Activated gamma-delta T cell treated with Interleukin-2 at 50 U/mL for 16 hours (primary cell): ENCODE measurements at places on chromosomes 1 and 21.

DNA sequence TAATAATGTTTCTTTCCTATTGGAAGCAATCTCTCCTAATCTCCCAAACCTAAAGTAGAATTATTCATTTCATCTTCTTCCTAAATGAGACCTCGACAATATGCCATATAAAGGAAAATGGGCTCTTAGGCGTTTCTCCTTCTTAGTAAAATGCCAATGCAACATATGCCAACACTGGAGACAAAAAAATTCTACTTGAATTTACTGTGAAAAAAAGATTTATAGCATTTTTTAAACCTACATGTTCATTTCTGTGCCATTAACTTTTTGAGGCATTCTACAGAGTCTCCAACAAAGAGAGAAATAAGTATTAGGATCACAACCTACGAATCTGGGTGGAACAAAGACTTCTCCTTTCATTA, 1.3 kb downstream of the WDR47 start:
- no peak for DNase-seq

GRCh38 chr1:10539411-10540043, 64.8 kb downstream of the PEX14 start:
- DNase-seq = no peak

- no peak for DNase-seq
Observed at GRCh38 chr1:201714542-201715329, 114.2 kb upstream of the IPO9 start.

- DNase-seq = no peak
Observed at GRCh38 chr1:72693376-72693775, 411.0 kb upstream of the NEGR1 start.

DNA sequence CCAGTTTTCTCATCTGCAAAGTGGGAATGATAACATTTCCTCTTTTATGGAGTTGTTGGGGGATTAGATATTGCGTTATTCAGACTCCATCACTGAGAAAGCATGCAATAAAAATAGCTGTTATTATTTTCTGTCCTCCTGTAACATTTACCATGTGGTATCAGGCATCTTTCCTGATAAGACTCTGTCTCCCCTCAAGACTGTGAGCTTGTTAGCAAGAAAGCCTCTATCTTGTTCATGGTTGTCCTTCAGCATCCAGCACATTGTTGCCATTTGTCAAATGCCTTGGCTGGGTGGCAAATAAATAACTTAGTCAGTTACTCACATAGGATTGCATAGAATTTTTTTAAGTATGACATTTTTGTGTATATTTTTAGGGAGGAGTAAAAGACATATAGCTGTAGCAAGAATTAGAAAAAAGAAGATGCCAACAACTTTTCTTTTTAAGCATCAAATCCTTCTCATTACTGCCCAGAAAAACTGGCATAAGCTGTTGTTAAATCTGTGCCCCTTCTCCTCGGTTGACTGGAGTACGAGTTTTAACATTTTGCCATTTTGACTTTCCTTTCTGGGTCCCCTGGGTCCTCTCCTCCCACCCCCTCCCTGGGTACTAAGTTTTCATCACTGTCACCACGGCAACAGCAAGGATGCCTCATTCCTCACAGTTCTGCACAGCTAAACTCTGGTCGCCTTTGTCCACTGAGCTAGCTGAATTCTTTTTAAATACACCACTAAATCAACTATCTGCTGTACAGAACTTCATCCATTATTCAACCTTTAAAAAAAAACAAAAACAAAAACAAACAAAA, 1.0 kb upstream of the JAM2 start:
- no peak for DNase-seq

- no peak for DNase-seq
Observed at GRCh38 chr21:42219606-42220137, 732 bp downstream of the ABCG1 start.

DNA sequence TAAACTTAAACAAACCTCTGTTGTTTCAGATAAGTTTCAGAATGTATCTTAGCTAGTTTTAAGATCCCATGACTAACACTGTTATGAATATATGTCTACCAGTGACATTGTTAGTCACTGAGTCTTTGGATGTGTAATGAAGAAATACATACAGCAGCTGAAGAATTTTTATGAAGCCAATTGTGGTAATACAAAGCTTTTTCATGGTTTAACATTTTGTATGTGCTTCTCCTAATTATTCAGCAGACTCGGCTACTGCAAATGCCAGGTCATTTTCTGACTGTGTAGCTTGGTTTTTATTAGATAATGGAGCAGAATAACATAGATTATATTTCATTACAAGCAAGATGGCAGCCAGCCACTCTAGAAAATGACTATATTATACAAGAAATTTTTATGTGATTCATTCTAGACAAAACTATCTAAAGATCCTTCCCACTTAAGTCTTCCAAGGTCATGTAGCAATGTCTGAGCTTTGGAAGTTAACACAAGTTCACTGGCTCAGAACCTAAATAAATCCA, 147.8 kb downstream of the TNFSF18 start:
- DNase-seq = no peak

GRCh38 chr1:8462371-8462892, 144.5 kb downstream of the SLC45A1 start:
- DNase-seq = no peak
